CMK (cell line): ENCODE measurements at places on chromosomes 4 and X.

GRCh38 chr4:7812231-7812857 is 127.3 kb downstream of the AFAP1 start:
- DNase-seq = no peak

DNA sequence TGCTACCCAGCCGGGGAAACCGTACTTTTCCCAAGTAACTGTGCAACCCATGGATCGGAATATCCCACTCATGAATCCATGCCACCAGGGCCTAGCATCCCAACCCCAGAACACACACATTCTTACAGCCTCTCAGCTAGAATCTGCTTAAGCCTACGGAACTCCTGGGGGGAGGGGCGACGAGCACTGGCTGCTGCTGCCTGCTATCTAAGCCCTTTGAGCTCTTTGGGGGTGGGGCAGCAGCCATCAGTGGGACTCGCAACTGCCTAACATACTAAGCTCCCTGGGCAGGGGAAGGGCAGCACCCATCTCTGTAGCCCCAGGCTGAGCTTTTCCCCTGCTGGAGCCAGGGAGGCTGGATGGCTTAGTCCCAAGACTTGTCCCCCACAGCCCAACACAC is 28.6 kb downstream of the NUDT10 start:
- no peak for DNase-seq

GRCh38 chrX:49850028-49850427 is 20.9 kb downstream of the PAGE4 start:
- no peak for DNase-seq

- DNase-seq = no peak
Observed at GRCh38 chr4:72970756-72971155, 98.8 kb downstream of the COX18 start.

DNA sequence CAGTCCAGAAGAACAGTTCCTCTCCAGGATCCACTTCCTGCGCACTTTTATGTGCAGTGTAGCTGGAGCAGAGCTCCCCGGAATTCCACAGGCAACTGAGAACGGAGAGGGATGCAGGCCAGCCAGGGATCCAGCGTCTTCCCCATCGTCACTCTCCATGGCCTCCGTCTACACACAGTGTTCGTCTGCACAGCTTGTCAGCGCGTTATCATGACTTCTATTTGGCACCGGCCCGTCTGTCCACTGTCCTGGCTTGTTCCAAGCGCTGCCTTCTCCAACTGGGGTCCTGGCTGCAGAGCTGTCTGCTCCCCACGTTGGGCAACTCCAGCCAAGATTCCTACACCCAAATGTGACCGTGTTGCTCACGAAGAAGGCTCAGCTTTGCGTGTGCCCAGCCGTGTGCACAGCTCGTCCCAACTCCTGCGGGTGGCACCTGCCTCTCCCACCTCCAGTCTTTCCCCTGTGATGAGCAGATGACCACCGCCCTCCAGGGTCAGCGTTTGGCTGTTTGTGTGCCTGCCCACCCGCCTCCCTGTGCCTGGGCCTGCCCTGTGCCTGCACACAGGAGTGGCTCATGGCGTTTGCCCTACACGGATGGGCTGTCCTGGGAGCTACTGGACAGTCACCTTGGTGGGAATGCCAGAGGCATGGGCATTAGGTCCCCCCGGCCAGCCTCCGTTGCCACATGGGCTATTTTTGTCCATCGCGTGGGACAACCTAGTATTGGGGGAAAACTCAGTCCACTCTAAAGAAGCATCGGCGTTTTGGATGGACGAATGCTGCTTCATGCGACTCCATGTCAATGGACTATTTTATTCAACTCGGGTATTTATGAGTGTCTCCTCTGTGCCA is 2.2 kb upstream of the CTBP1 start:
- no peak for DNase-seq
